OCI-LY7 (cell line): ENCODE measurements at places on chromosomes 11 and 22. TPM values are rescaled to one million over a fixed set of nuclear protein-coding genes. Genes with fewer than 3 reads are reported as not detected.

DNA sequence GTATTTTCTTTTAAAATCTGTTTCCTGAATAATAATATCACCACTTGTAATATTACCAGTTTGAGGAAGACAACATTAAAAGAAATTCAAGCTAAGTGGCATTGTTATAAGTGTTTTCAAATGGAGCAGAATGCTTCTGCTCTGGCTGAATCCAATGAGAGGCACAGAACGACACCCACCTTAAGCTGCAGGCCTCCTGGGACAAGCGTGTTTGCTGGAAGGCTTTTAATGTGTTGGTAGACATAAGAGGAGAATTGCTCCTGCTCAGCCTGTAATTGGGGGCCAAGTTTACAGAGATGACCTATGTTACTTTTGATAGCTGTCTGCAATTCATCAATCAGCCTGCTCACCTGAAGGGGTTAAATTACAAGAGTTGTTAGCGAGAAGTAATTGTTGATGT is 242.2 kb downstream of the DCDC1 start:
- no peak for DNase-seq

DNA sequence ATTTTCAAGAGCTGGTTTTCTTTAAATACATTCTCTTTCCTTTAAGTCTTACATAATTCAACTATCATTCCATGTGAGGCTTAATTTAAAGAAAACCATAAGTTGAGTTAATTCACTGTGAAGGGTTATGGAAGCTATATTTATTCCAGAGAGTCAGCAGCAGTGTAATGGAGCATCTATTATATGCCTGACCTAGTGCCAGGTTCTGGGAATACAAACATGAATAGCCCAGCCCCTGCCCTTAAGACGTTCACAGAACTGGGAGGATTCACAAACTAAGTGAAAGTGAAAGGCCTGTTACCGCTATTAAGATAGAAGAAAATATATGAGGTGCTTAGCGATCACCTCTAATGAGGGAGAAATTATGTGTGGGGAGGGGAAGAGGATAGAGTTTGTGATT is 408.9 kb upstream of the CCDC90B start:
- DNase-seq: no peak

DNA sequence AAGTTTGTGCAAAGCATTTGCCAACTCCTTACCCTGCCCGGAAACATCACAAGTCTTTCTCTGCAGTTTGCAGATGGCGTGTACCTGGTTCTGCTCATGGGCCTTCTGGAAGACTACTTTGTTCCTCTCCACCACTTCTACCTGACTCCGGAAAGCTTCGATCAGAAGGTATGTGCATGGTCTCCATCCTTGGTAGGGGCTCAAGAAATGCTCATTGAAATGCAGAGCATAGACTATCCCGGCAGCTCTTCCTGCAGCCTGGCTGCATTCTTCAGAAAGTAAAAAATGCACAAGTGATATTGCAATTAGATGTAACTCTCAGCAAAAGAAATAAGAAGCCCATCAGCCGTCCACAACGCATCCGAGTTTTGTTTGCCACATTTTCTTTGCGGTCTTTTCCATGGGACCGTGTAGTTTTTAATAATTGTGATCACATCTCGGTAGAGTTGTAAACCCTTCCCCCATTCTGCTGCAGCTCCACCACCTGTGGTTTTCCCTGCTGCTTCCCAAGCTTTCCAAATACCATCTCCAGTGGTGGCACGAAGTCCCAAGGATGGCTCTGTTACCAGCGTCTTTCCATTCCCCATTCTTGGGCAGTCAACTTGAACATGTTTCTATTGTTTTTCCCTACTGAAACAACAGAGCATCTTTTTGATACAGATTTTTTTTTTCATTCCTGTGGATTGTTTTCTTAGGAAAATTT is 22.7 kb upstream of the PARVG start:
- DNase-seq: no peak

- DNase-seq: no peak
Measured at GRCh38 chr11:99370549-99371216, 349.9 kb downstream of the CNTN5 start.

GRCh38 chr22:27613099-27614005 is 188.2 kb downstream of the MN1 start:
- DNase-seq: no peak

- DNase-seq: no peak
Measured at GRCh38 chr22:43861529-43861928, 784 bp downstream of the SULT4A1 start.

DNA sequence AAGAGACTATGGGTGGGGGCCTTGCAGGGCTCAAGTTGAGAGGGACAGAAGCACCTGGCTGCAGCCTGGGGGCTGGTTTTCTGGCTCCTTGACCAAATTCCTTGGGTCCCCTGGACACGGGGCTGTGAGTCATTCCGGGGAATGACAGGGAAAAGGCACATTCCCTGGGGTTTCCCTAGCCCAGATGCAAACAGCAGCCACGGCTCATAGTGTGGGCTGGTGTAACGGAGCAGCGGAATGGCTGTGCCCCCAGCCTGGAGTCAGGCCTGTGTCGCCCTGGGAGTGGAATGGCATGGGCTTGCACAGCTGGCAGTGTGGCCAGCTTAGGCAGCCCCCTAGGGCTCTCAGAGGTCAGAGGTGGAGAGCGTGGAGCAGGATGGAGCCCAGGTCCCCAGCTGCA is 77.6 kb upstream of the KCNQ1OT1 start:
- DNase-seq: no peak

- DNase-seq: no peak
Measured at GRCh38 chr11:61126256-61126655, 24.0 kb downstream of the CD5 start.

DNA sequence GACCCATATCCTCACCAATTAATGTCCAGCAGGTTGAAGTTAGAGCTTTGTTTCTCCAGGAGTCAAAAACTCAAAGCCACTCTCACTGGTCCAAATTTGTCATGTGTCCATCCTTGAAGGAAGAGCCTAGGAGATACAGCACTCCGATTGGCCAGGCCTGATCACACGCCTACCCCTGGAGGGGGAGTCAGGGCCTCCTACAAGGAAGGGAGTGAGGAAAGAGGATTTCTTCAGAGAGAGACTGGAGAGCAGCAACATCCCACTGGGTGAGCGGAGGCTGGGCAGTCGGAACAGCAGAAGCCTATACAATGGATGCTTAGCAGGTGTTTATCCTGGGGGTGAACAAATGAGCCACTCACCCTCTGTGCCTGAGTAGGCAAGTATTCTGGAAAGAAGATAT is 113.9 kb downstream of the TRIM29 start:
- DNase-seq: no peak

- no peak for DNase-seq
Measured at GRCh38 chr22:41982865-41983264, 13.6 kb downstream of the SEPTIN3 start.

- DNase-seq: peak; percentile 85
Measured at GRCh38 chr11:130118165-130118564, 41.4 kb upstream of the ST14 start.

DNA sequence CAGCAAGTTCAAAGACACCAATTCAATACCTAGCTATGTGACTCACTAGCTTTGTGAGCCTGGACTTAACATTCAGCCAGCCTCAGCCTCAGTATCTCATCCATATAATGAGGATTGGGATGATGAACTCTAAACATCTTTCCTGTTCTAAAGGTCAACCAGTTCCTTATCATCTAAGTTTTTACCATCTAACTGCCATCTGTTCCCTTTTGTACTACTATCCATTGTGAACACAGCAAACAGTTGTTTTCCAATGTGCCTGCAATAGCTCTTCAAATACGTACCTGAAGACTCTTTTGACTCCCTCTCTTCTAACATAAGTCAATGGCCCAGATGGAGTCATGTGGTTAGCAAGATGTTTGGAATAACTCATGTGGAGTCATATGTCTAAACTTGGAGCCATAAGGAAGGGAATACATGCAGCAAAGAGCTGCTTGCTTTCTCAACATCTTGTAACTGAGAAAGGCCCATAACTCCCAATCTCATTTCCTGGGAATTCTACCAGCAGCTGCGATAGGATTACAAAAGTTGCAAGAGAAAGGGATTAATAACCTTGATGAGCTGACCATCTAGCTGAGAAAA is 19.4 kb downstream of the SYTL2 start:
- DNase-seq: no peak

DNA sequence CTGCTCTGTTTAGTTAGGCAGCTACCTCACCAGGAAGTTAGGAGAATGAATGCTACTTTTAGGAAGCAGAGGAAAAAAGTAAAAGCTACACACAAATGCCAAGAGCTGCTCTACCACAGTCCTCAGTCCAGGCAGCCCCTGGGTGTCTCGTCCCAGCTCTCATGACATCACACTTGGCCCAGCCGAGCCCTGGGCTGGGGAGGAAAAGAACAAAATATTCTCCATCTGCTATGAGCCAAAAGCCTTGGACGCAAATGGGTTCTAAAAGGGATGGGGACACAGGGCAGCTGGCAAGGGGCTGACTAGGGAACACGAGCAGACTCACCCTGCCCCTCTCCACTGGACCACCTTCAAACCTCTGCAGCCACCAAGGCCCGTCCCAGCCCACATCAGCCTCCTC is 26.1 kb downstream of the TMEM184B start:
- no peak for DNase-seq

DNA sequence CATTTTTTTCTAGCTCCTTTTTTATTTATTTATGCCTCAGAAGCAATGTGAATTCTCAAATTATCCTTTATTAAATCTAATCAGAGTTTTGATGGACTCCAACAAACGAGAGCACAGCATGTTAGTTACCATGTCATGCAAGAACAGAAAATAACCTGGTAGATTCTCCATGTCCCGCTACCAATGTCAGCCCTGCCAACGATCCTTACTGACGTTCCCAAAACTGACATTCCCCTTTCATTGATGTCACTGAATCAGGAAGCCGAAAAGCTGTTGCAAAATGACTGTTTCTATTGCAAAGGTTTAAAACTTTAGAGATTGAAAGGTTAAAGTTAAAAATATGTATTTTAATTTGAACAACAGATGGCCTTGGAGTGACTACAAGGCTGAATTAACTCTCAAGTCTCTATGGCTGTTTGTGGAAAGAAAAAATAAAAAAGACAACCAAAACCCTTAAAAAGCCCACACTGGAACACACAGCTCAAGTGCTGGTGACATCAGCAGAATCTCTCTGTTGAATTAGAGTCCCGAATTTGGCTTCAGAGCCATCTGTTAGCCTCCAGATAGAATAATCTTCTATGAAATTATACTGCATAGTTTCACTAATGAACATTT is 96.8 kb downstream of the BDNF start:
- no peak for DNase-seq

DNA sequence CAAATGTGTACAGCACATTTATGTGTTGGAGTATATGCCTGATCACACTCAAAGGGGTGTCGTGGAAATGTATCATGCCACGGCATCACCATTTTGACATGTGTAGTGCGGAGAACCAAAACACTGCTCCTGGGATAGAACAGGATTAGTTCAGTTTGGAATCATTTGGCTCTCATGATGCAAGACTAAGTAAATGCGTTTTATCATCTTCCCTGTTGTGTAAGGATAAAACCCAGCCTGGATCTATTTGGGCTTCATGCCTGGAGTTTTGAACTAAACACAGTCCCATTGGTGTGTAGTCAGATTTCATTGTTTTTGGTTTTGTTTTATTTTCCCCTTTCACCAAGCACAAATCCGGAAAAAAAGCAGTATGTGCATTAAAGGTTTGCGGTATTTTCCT is 574.3 kb downstream of the NTM start:
- no peak for DNase-seq

DNA sequence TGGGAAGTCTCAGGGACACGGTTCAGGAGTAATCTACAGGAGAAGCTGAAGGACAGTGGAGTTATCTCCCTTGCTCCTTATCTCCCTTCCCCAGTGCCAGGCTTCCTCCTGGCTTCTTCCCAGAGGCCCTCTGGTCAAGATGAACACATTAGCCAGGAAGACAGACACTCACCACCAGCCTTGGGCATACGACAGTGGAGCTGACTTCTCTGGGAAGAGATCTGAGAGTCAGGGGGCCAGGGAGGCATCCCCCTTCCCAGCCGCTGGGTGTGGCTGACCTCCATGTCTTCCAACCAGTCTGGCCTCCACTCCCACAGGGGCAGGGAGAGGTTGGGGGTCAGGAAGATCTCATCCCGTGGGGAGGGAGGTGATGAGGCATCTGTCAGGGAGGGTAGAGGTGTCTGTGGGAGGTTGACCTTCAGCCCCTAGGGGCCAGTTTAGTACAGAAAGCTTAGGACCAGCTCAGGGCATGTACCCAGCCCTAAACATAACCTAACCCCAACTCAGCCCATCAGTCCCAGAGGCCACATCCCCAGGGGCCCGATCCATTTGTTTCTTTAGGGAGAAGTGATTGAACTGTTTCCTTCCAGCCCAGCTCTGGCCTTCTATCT is 12.7 kb downstream of the ROBO4 start:
- no peak for DNase-seq

GRCh38 chr11:1728301-1728700 is 22.1 kb downstream of the IFITM10 start:
- no peak for DNase-seq

DNA sequence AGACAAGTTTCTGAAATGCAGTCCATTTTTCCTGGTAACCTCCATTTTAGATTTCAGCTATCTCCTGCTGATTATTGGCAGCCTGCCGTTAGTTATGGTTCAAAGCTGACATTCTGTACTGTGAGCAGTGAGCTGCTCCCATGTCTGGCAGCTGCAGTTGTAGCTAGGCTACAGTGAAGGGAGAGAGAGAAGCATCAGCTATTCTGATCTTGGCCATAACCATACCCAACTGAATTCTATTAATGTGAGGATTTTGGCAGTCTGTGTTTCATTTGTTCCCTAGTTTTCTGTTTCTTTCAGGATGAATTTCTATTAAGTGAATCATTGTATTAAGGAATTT is 33.4 kb downstream of the SIK2 start:
- DNase-seq: no peak

- DNase-seq: no peak
Measured at GRCh38 chr11:15145615-15146014, 30.9 kb downstream of the INSC start.

The F2 gene
- 0.48 TPM in 1 of 2 replicates, not detected in the other for total RNA-seq

The OSBPL5 gene
- 2.7 and 6.9 TPM in 2 replicates for total RNA-seq

The KCNK4 gene
- total RNA-seq: 0.80 and 0.92 TPM in 2 replicates

The MIAT gene
- total RNA-seq: 4.1 and 5.2 TPM in 2 replicates

The EHD1 gene
- 153 and 177 TPM in 2 replicates for total RNA-seq

The SLC3A2 gene
- total RNA-seq: 321 and 339 TPM in 2 replicates

The P2RX6 gene
- 0.30 and 0.32 TPM in 2 replicates for total RNA-seq

The OR5A1 gene
- total RNA-seq: not detected in 2 replicates

The PTPN5 gene
- total RNA-seq: not detected in 2 replicates

The PPP1CA gene
- 210 and 219 TPM in 2 replicates for total RNA-seq
